Subcutaneous preadipocyte (primary cell): ENCODE measurements at places on chromosomes 4 and X. TPM values are rescaled to one million over a fixed set of nuclear protein-coding genes. Genes with fewer than 3 reads are reported as not detected.

Gene ALPK1
- 14.7 and 16.5 TPM in 2 replicates for total RNA-seq

Gene ZNF275
- 7.8 and 8.1 TPM in 2 replicates for total RNA-seq

Gene FGFR3
- total RNA-seq = 0.20 and 2.2 TPM in 2 replicates

Gene RRH
- total RNA-seq = not detected in 2 replicates

Gene PKD2
- 41.9 and 45.0 TPM in 2 replicates for total RNA-seq

Gene EDNRA
- total RNA-seq = 6.6 and 6.8 TPM in 2 replicates

Gene BST1
- 5.3 and 5.9 TPM in 2 replicates for total RNA-seq

Gene CXXC4
- not detected in 2 replicates for total RNA-seq

Gene DMRTC1
- total RNA-seq = not detected in 2 replicates
